ENCODE measurements at places on chromosomes 6 and 20.

DNA sequence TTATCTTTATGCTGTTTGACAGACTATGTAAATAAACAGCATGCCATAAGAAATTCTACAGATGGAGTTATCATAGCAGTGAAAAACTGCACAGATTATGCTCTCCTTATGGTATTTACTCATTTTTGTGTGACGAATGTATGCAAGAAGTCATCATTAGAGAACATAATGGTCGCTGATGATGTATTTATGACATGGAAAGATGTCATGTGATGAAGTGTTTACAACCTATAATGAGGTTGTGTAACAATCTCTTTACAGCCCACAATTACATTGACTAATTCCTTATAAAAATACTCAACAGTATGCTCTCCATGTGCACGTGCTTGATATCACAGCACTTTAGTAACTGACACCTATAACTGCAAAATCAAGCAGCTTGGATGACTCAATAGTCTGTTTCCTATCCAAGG, 192.4 kb downstream of the BMP2 start:
- DNase-seq = no peak

DNA sequence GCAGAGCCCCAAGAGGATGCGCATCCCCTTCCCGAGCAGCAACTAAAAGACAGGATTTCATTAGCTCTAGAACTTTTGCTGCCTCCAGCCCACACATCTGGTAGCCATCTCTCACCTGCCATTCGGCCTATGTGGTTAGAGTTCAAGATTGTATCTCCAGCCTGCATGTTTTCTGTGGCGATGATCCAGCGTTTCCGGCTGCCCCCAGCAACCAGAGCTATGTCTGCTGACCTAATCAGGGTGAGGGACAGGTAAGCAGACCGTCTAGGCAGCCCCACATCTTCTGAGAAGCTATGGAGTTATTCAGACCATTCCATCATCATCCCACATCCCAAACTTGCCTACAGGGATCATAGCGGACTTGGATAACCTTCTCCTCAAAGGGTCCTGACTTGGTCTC, 2.3 kb upstream of the CUL7 start:
- no peak for DNase-seq

- no peak for DNase-seq
Measured at GRCh38 chr6:151440930-151441329, 11.0 kb downstream of the RMND1 start.

DNA sequence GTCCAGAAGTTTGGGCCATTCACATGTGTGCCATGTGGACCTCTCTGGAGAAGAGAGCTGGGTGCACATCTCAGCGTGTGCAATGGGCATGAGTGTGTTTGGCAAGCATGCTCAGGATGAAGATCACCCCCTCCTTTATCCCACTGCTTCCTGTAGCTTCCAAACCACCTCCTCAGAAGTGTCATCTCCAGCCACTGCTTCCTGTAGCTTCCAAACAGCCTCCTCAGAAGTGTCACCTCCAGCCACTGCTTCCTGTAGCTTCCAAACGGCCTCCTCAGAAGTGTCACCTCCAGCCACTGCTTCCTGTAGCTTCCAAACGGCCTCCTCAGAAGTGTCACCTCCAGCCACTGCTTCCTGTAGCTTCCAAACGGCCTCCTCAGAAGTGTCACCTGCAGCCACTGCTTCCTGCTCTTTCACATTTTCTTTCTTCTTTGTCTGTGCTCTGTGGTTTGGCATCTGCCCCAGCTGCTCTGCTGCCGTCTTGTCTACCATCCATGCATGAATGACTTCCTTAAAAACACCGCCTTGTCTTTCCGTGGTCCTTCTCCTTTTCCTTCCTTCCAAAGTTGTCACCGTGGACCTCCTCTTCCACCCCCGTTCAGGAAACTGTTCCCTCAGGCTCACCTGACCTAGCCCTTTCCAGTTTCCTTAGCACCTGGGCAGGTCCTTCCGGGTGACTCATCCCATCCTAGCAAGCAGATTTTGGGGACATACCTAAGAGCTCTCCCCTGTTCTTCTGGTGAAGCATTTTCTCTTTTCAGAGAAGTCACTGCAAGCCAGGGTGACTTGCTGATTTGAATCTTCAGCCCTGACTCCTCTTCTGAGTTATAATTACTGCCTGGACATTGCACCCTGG, 43.5 kb upstream of the TIAM2 start:
- no peak for DNase-seq

DNA sequence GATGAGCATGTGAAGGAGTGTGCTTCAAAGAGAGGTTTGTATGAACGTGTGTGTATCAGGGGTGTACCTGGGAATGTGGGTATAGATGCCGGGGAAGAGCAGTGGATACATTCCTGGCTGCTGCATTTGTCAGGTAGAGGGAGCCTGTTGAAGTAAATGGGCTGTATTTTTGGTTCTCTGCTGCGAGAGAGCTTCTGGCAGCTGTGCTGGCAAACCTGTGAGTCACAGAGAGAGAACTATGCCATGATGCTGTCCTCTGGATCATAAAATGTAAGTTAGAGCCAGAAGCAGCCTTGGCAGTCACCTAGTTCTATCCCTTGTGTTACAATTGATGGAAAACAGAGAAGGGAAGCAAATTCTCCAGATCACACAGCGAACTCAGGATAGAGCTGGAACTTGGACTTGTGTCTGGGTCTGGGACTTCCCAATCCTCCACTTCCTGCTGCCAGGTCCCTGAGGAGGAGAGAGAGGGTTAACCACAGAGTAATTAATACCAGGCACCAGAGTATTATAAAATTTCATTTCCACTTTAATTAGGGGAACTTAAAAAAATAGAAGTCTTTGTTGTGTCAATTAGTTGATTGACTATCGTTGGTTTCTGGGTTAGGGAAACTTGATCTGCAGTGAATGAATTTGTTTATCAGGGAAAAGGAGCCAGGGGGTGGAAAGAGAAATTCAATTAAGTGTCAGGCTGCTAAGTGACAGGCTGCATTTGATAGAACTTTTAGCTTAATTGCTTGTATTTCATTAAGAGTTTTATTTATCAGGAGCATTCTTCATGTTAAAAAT, 41.1 kb upstream of the GTSF1L start:
- no peak for DNase-seq

- DNase-seq = peak; percentile 17
Measured at GRCh38 chr6:11064836-11065235, 20.7 kb upstream of the ELOVL2 start.

- DNase-seq = no peak
Measured at GRCh38 chr20:57772349-57772964, 62.6 kb upstream of the PMEPA1 start.

- no peak for DNase-seq
Measured at GRCh38 chr6:11614534-11615213, 77.1 kb downstream of the TMEM170B start.

GRCh38 chr6:76633259-76633658, 560.8 kb upstream of the IMPG1 start:
- peak; percentile 2 for DNase-seq

DNA sequence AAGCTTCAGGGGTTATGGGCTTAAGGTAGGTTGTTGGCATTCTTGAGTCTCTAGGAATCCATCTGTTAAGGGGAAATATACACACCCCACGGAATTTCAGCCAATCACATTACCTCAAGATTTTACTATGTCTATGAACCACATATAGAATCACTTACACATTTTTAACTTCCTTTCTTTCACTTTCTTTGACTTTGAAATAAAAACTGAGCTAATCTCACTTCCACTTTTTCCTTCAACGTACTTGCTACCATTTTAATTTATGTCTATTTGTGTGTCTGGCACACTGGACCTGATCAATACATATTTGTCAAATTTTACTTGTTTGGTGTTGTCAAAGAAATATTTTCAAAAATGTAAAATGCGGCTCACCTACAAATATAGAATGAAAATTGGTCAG, 545.4 kb upstream of the JAG1 start:
- DNase-seq = no peak

GRCh38 chr6:146894624-146895023, 295.9 kb downstream of the ADGB start:
- DNase-seq = no peak

DNA sequence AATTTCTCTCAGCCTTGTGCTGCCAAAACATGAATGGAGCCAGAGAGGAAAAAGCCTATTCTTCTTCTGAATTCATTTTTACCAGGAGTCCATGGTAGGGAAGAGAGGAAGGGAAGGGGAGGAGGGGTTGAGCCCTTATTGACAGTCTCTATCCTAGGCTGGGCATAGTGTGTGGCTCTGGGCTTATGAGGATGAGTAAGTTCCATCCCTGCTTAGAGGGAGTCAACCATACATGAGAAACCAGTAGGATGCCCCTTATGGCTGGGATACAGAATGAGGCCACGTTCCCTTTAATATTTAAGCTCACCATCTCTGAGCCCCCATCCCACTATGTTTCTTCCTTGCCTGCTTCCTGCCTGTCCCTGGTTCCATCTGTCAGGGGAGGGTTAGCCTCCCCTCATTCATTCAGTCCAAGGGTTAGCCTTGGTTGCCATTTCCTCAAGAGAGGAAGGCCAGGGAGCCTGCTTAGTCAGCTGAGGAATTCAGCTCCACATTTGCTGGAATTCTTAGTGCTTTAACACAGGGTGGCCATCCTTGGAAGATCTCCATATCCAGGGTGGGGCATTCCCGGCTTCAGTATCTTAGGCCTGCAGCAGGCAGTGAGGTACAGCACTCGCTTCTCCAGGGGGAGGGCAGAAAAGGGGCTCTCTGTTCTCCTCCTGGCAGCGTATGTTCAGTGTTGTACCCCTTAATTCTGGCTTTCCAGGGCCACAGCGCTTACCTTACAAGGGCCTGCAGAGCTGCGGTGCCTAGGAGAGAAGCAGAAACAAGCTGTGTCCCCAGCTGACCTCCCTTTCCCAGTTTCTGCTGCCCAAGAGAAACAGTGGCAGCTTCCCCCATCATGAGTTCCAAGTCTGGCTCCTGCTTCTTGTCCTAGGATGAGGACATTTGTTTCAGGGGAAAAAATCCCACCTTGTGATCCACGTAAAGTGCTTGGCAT, 12.5 kb downstream of the SIRT5 start:
- no peak for DNase-seq

GRCh38 chr20:57391439-57392301, 474 bp downstream of the RBM38 start:
- no peak for DNase-seq

DNA sequence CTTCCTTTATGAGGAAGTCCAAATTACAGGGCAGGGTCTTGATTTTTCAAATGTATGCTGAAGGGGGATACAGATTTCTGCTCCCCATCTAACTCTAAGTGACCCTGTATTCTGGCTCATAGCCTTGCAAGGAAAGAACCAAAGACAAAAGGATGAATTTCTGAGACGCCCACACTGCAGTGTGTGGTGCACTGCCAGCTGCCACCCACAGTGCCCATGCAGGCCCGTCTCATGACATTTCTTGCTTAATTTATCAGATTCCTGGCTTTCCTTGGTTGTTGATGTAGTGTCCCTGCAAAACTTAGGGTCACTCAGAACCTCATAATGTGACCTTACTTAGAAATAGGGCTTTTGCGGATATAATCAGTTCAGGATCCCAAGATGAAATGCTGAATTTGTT, 68.0 kb downstream of the CBLN4 start:
- DNase-seq = no peak

DNA sequence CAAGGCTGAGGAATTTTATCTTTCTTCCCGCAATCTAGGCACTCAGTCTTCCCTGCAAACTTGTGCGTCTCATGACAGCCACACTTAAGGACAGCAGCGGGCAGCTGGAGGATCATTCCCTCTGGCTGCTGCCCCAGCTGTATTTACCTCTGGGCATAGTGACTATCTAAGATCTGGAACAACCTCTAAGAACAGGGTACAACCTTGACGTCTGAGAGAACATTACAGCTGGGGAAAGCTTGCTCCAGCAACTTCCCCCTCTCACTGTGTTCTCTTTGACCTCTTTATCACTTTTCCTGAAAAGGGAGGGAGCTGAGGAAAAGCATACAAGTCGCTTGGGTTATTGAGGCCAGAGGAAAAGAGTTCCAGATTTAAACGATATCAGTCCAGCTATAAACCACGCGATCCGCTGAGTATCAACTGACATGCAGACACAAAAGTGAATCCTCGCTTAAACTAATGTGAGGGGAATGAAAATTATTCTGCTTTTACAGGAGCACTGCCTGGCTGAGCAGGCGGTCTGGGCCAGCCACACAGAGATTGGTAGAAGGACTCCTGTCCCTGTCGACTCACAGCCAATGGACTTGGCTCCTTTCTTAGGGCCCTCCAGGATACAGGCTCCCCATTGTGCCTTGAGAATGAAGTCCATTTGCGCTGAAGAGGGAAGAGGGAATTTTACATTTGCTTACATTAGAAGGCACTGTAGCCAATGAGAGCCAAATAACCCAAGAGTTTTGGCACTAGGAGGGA, 153.3 kb downstream of the QRSL1 start:
- no peak for DNase-seq

DNA sequence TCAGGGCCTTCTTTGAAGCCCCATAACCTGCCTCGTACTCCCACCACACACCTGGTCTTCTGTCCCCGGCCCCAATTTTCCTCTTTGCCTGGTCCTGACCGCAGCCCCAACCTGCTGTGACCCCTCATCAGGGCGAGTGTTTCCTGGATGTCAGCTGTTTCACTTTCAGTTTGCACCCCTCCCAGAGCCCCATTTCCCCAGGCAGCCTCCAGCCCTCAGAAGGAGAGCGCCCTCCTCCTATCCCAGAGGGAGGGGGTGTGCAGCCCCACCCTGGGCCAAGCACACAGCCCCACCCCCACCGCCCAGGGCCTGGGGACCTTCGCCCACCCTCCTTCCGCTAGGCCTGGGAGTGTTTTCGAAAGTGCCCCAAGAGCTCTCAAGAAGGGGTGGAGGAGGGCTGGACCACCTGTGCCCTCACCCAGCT, 1.5 kb downstream of the BAK1 start:
- no peak for DNase-seq

- DNase-seq = peak; percentile 5
Measured at GRCh38 chr20:35503841-35504561, 25.5 kb downstream of the C20orf173 start.

All from NCI-H1694 (cell line).